ENCODE measurements at places on chromosomes 6 and 20.
A peak's percentile ranks its signal among the peaks of the same experiment; 100 is the strongest.

- no peak for DNase-seq
Measured at GRCh38 chr20:15222502-15223330, 885.3 kb upstream of the FLRT3 start.

DNA sequence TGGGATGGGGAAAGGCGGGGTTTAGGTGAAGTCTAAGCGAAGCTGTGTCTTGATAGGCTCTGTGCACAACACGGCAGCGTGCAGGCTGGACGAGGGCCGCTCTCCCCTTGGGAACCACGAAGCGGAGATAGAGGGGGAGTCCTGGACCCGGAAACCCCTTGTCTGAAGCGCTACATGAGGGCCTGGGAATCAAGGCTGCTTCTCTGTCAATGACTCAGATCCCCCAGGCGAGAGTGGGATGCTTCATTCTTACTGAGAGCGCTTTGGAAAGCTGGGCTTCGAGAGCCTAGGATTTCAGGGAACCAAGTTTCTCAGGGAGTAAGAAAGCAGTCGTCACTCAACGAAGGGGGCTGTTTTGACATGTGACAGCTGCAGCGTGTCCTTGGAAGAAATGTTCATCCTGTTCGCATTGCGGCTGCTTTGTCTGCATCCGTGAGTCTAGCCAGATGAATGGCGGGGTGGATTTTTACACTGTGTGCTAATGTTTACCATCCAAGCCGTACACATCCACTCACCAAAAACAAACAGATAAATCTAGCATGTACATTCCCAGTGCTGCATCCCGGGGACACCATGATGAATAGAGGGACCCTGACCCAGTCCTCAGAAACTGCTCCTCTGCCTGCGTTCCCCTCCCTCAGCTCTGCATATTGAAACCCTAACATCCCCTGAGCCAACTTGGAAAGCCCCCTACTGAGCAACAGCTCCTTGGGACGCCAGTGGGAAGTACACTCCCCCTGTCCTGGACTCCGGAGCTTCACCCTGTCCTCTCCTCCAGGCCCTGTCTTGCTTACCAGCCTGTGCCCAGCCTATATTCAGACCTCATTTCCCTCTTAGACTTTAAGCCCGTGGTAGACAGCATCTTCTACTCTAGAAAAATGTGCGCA lies 24.5 kb upstream of the RTF2 start:
- DNase-seq, result no peak

DNA sequence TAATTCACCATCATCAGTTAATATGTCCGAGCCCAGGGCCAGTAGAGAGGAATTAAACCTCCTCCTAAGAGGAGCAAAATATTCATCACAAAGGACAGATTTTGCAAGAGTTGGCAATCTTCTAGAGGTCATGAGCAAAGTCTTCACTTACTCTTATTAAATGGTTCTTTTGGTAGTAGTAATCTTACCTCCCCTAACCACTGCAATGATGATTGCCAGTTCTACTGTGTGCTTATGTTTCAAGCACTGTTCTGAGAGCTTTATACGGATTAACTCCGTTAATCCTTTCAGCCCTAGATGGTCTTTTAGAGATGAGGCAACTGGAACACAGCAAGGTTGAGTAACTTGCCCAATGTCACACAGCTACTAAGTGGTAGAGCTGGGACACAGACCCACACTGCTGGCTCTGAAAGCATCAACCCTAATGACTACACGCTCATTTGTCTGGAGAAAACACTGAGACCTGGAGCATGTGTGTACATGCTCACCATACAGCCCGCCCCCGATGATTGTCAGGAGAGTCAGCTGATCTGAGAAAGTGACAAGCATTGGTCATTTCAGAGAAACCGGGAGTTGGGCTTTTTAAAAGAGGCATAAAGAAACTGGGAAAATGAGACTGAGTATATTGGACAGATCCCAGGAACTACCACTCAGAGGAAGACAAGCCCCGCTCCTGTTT lies 276.0 kb downstream of the NRN1 start:
- no peak for DNase-seq

- no peak for DNase-seq
Measured at GRCh38 chr6:31035862-31036497, 25.7 kb downstream of the MUC22 start.

DNA sequence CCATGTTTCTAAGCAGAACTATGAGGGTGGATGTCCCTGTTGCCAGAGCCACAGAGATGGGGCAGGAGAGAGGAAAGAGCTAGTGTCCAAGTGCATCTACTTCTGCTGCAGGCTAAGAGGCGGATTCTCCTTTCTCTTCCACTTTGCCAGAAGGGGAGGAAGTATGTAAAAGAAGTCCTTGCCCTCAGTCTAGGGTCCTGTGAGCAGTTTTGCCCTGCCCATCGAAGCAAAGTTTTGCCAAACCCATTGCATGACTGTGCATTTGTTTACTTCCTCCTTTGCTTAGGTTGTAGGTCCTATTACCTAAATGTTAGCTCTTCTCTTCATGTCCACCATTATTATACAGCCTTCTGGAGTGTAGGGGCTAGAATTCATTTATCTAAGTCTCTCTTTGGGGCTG lies 106.2 kb upstream of the ARMC2 start:
- no peak for DNase-seq

- no peak for DNase-seq
Measured at GRCh38 chr6:54191461-54191860, 80.2 kb downstream of the MLIP start.

- peak; percentile 23 for DNase-seq
Measured at GRCh38 chr6:7726416-7727085, 652 bp downstream of the BMP6 start.

DNA sequence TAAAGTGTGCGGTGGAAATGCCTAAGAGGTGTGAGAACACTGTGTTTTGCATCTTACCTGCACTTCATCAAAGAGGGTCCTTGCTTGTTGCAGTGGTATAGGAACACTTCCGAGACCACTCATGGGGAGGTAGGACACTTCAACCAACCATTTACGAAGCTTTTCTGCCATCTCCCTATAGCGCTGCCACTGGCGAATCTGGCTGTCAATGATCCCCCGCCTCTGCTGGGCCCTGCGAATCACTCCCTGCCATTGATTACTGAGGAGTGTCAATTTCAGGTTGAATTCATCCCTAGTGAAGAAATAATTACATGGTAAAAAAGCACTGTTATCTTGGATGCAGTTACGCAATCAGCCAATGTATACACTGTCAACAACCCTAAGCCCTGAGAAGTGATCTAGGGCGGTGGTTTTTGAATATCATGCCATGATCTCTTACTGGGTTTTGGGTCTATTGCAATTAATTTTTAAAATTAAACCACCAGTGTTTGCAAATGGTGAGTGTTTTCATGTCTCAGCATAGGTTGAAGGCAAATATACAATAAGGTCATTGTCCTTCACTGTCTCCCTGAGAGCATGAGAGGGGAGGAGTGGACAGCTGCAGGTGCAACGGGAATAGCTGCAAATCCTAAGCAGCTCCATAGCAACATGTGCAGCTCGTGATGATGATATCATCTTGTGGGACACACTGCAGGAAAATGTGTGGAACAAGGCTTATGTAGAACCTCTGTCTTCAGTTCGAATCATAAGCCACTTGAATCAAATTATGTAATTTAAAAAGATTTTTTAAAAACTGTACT lies 400.6 kb downstream of the ESR1 start:
- peak; percentile 27 for DNase-seq

GRCh38 chr20:32438331-32438858 lies 80.3 kb downstream of the ASXL1 start:
- no peak for DNase-seq

DNA sequence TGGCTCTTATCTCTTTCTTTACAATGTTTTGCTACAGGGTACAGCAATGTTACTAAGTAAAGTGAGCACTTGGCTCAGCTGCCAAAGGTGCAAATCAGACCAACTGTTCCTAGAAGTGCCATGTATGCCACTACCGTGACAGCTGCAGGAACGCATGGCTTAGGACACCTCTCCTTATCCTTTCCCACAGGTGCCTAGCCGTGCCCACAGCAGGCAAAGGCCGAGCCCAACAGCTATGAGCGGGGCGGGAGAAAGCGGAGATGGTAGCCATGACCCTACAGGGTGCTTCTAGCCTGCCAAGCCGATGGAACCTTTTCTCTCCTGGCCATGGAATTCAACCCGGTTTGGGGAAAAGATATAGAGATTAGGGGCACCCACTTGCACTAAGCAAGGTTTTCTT lies 97.1 kb downstream of the FAXC start:
- DNase-seq, result no peak

GRCh38 chr6:11043961-11044711 lies at the start of gene ELOVL2:
Gene ELOVL2 (minus strand): TSS chr6:11044305. CDS start chr6:11044230, 75 bp downstream.
- DNase-seq, result peak; percentile 54

DNA sequence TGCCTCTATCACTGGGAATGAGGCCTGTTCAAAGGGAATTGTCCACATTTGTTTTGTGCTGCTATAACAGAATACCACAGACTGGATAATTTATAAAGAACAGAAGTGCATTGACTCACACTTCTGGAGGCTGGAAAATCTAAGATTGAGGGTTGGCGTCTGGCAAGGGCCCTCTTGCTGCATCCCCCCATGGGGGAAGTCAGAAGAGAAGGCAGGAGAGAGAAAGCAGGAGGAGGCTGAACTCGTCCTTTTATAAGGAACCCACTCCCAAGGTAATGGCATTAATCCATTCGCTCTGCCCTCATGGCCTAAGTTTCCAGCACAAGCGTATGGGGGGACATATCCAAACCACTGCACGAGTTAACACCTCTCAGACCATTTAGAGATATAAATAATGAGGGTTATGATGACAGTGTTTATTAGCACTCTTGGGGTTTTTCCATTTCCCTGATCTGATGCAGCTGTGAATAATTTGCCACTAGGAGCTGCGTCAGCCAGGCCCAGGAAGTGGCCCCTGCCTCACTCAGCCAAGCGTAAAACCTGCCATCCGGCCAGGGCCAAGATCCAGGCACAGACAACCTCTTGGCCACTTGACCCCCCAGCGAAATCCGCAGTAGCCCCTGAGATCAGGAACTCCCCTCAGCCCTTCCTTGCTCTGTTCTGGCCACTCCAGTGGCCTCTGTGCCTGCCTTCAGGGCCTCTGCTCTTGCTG lies 14.2 kb upstream of the SLCO4A1 start:
- DNase-seq, result no peak

- no peak for DNase-seq
Measured at GRCh38 chr20:63296531-63297299, 3.7 kb downstream of the COL20A1 start.

GRCh38 chr6:2165286-2165685 lies 80.1 kb downstream of the GMDS start:
- DNase-seq, result no peak

- DNase-seq, result no peak
Measured at GRCh38 chr20:51650685-51651134, 108.2 kb upstream of the NFATC2 start.

DNA sequence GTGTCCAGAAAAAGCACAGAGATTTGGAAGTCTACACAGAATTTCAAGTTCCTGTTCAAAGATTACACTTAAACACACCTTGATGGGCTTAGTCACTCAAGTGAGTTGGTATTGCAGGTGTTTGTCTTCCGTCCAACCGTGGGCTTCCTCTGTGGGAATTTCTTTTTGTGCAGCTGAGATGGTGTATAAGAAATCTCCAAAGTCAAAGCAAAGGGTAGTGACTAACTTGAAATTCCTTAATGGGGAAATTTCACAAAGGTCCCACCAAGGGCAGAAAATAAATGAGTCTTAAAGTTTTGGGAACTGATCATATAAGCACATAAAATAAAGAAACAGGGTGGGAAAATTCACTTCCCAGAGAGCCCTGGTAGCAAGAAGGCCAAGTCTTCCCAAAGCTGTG lies 102.0 kb upstream of the TNFAIP3 start:
- DNase-seq, result no peak

DNA sequence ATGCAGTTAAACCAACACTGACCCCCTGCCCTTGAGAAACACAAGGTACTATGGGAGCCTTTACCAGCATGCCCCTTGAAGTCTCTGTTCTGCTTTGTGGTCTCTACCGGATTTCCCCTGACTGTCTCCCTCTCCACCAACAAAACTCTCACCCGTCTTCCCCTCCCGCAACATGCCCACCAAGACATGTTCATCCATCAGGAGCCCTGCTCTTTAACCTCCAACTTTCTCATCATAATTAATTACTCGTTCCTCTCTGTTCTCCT lies 1.1 kb downstream of the ZNF165 start:
- DNase-seq, result no peak

- DNase-seq, result no peak
Measured at GRCh38 chr6:149905371-149905910, 7.5 kb upstream of the RAET1E start.

- DNase-seq, result peak; percentile 7
Measured at GRCh38 chr20:38620441-38620840, 18.8 kb downstream of the ARHGAP40 start.

GRCh38 chr6:5286780-5287179 lies 25.5 kb downstream of the FARS2 start:
- no peak for DNase-seq

DNA sequence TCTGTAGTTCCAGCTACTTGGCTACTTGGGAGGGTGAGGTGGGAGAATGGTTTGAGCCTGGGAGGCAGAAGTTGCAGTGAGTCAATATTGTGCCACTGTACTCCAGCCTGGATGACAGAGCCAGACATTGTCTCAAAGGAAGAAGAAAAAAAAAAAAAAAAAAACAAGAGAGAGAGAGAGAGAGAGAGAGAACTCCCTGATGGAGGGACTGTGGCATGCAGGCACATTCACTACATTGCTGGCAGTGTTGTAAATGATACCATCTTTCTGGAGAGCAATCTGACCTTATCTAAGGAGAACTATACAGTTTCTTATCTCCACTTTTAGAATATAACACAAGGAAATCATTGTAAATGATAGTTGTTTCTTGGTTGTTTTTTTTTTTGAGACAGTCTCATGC lies 85.1 kb downstream of the MDN1 start:
- DNase-seq, result no peak

- no peak for DNase-seq
Measured at GRCh38 chr6:20497216-20498040, 36.8 kb upstream of the CDKAL1 start.

DNA sequence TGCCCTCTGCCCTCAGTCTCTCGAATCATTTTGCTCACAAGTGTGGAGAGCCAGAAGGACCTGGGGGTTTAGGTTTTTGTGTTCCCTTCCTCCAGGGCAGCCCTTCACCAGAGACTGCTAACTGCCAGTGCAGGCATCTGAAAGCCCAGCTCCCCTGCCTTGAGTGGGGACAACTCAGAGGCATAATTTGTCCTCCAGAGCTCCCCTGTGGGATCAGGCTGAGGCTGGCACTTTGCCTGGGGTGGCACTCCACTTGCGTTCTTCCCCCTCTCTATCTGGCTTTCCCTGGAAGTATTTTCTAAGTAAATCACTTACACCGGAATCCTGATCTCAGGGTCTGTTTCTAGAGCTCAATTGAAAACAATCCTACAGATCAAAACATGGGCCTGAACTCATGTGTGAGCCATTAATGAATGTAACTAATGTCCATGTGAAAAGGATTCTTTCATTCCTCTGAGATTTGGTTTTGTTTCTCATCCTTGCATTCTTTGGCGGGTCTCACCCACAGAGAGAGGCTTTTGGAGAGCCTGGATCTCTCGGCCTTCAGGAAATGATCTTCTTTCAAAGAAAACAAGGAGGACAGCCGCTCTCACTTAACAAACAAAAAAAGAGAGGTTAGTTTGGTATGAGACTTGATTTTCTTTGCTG lies 125.7 kb upstream of the RIPOR2 start:
- no peak for DNase-seq

GRCh38 chr6:170166511-170167122 lies 124.3 kb downstream of the DLL1 start:
- peak; percentile 17 for DNase-seq

GRCh38 chr20:35823147-35823546 lies 51.3 kb downstream of the PHF20 start:
- DNase-seq, result no peak

All from NCI-H2081 (cell line).